ENCODE measurements at places on chromosomes 7 and 10. TPM values are rescaled to one million over a fixed set of nuclear protein-coding genes. Genes with fewer than 3 reads are reported as not detected.

DNA sequence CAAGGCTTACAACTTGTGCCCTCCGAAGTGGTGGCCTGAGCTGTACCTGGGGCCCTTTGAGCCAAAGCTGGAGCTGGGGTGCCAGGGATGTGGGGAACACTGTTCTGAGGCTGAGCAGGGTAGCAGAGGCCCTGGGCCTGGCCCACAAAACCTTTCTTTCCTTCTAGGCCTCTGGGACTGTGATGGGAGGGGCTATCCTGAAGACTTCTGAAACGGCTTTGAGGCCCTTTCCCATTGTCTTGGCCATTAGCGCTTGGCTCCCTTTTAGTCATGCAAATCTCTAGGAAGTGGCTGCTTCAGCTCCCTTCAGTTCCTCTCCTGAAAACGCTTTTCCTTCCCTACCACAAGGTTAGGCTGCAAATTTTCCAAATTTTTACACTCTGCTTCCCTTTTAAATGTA, 16.8 kb upstream of the CRYGN start:
- no peak for DNase-seq

Gene SDK1
- 1.2 TPM for total RNA-seq

- DNase-seq = no peak
These were observed 5.7 kb downstream of the LDB3 start for GRCh38 chr10:86673827-86674581.

GRCh38 chr10:123245264-123245663, 91.1 kb downstream of the BUB3 start:
- no peak for DNase-seq

Gene LIPF
- total RNA-seq = not detected

GRCh38 chr7:25384788-25385505, 156.7 kb upstream of the NPVF start:
- no peak for DNase-seq

Gene AKR1B1
- total RNA-seq = 107 TPM

DNA sequence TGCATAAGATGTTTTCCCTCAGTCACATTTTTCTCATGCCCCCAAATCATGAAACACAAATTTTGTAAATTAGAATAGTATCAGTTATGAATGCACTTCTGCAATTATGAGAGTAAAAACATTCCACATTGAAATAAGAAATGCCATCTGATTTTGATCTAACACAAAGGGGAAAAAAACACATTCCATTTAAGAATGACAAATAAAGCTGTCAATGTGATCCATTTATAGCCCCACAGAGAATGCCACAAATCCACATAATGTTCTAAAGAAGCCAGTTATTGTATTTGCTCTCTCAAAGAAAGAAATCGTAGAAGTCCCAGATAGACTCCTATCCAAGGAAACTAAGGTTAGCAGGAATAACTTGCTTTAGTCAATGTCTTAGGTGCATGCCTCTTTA, 48.7 kb upstream of the RHOBTB1 start:
- DNase-seq = no peak

- no peak for DNase-seq
These were observed 45.1 kb downstream of the TMEM26 start for GRCh38 chr10:61408105-61408504.

Gene SNX10
- total RNA-seq = 54.9 TPM

DNA sequence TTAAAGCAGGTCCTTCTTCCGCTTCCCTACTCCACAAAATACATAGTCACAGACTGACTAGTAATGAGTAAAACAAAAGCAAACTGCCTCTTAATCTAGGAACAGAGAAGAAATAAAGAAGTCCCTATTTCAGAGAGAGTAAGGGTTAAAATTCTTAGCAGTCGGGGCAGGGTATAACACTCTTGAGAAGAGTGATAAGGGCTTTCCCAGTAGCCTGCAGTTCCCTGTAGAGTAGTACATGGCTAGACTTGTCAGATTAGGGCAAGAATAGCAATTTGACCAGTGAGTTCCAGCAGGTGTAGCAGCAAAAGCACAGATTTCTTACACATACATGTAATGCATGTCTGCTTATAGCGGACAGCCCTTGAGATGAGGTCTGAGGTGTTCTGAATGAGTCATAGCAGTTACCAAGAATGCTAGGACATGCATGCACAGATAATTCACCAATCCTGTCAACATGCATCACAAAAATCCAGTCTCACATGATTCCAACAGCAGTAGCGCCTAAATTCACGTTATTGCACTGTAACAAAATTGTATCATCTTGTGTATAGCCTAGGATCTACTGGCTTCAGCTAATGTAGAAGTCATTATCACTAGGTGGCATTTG, 40.7 kb downstream of the BTRC start:
- no peak for DNase-seq

DNA sequence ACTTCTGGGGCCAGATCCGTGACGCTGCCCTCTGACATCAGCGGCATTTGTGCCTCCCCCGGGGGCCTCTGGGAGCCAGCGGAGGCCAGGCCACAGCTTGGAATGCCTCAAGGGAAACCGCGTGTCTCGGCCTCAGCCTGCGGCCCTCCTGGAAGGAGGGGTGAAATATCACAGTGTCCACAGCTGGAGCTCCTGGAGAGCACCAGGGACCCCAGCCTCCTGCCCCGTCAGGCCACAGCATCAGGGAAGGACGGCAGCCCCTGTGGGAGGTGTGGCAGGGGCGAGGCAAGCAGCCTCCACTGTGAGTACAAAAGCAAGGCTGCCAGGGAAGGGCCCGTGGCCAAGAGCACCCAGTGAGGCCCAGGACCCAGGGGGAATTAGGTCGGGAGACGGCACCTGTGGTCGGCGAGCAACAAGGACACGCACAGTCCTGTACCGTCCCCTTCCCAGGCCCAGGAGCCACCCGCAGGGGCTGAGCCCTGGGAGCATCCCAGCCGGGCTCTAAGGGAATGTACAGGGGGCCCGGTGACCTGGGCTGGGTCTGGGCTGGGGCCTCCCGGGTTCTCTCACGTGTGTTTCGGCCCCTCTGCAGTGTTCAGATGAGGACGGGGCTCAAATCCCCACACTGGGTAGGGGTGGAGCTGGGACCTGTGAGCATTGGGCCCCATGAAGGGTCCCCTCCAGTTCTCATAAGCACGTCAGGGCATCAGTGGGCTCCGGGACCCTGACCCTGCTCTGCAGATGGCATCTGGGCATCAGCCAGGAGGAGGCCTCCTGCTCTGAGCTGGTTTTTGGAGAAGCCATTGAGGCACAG, 18.7 kb upstream of the KNDC1 start:
- DNase-seq = no peak

- DNase-seq = no peak
These were observed 32.9 kb upstream of the SDK1 start for GRCh38 chr7:3267966-3268690.

DNA sequence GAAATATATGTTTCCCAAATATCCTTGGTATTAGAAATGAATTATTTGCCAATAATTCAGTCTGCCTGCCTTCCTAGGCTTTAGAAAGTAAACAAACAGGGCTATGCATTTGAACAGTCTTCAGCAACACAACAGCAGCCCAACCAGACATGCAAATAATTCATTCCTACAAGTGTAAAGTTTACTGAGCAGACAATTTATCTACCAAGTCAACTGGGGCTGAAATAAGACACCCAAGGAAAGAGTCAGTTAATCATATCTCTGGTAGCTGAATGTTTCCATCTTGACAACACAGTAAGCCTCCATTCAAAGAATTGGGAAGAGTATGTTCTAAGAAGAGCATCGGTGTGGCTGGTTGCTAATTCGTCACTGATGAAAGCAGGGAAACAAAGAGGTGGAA, 38.4 kb downstream of the AIFM2 start:
- no peak for DNase-seq

DNA sequence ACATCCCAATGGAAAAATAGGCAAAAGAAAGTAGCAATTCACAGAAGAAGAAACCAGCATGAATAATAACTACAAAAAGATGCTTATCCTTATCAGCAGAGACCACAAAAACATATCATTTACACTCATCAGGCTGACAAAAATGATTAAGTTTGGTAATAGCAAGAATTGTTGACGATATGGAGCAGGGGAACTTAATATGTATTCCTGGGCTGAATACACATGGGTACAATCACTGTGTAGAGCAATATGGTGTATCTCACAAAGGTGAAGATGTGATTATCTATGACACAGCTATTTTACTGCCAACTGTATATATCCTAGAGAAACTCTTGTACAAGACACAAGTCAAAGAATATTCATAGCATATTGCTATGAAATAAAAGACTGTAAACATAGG, 141.8 kb upstream of the NOBOX start:
- DNase-seq = no peak

Measured in activated T-helper 2 cell treated with anti-CD3 and anti-CD28 coated beads, Interferon-gamma antibody, Interleukin-2, Interleukin-4, amounts not matched to agents 10 μg/mL and 5 μg/mL and 100 μg/mL, durations not matched to agents 14 hours and 24 hours and 36 hours (primary cell).